Coronary artery (tissue), 2 donors: ENCODE measurements at places on chromosomes 16 and 17.

- no peak for DNase-seq
Measured at GRCh38 chr17:68446626-68447041, 10.7 kb downstream of the WIPI1 start.

DNA sequence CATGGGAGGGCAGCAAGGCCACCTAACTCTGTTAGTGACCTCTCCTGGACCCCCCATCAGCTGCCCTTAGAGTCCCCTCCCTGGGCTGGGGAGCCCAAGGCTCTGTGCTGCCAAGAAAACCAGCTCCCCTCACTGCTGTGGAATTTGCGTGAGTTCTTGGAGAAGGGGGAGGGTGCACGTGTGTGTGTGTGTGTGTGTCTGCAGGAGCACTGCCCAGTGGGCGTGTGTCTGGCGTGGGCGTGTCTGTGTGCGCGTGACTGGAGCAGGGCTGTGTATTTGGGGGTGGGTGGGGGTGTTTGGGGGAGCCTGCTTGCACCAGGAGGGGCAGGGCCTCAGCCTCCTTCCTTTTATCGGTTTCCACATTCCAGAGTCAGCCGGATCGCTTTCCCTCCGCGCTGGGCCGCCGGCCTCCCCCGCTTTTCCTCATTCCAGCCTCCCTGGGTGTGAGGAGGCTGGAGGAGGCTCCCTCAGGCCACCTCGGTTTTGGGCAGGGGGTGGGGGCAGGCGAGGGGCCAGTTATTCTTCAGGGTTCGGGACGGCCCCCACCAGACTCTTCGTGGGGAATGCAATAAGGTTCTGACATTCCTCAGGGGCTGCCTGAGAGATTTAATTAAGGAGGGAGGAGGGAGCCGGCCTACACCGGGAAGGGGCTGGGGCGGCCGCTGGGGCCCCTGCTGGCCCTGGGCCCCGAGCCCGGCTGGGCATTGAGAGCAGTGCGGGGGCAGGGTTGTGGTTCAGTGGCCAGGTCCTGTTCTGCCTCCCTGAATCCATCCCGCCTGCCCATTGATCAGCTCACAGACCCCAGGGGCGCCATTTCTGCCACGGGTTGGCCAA lies 2.5 kb downstream of the VASN start:
- DNase-seq, result peak; percentile 91

DNA sequence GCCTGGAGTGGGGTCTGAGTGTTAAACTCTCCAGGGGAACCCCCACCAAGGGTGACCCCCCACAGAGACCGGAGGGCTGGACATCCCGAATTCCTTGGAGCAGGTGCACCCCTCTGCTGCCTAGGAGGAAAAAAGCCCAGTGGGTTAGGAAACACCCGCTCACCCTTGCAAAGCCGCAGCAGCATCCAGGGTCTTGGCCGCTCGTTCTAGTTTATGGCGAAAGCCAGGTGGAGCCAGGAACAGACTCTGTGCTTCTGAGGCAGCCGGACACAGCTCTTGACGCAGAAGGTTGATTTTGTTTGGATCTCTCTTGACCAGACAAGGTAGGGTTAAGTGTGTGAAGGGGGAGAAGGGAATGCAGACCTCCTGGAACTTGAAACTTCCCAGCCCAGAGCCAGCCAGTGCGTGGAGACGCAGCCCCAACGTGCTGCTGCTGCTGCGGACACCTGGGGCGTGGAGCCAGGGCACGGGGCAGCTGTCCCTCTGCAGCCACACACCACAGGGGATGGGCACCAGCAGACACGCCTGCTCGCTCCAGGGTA lies 154.5 kb downstream of the LAT start:
- no peak for DNase-seq

DNA sequence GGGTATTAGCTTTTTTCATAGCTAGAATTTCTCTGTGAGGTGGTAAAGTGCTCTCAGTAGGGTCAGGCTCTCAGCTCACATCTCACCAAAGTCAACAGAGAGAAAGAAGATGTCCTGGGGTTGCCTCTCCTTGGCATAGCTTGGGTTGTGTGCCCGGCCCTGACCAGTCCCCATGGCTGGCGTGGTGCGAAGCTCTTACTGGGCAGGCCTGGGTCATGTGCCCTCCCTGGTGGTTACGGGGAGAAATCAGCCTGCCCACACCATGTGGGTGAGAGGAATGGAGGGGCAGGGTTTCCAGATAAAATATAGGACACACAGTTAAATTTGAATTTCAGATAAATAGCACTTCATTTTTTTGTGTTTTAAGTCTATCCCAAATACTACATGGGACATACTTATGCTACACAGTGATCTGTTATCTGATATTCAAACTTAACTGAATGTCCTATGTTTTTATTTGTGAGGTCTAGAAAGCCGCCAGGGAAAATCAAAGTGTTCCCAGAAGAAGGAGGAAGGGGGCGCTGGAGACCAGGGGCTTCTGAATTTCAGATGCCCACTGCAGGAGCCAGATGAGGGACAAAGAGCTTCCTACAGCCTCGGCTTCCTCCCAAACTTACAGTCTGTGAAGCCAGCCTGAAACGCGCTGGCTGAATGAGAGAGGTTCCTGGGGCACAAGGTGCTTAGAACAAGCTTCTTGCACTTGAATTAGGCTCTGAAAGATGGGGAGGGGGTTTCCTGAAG lies 45.4 kb downstream of the NKD1 start:
- DNase-seq, result no peak

DNA sequence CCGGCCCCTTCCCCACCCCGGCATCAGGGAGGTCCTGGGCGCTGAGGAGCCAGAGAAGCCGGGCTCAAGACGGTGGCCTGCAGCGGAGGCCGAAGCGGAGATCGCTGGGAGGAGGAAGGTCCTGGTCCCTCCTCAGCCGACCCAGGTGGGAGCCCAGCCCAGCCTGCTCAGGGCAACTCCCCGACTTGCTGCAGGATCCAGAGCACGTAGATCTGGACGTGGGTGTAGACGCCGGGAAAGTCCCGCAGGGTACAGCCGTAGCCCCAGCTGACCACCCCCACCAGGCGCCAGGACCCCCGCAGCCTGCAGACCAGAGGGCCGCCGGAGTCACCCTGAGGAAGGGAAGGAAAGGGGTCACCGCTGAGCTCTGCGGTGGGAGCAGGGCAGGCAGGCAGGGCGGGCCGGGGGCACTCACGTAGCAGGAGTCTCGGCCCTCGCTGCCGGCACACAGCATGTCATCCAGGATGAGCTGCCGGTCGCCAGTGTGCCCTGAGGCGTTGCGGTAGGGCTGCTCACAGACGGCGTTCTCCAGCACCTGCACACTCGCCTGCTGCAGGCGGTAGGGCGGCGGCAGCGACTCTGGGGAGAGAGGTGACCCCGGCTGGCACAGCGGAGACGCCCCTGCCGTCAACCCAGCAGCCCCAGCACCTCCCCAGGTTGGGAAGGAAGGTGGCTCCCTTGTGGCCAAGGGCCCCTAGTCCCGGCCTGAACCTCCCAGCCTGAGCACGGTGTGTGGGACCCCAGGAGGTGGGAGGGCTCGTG lies 5.4 kb downstream of the TPSD1 start:
- DNase-seq, result no peak

DNA sequence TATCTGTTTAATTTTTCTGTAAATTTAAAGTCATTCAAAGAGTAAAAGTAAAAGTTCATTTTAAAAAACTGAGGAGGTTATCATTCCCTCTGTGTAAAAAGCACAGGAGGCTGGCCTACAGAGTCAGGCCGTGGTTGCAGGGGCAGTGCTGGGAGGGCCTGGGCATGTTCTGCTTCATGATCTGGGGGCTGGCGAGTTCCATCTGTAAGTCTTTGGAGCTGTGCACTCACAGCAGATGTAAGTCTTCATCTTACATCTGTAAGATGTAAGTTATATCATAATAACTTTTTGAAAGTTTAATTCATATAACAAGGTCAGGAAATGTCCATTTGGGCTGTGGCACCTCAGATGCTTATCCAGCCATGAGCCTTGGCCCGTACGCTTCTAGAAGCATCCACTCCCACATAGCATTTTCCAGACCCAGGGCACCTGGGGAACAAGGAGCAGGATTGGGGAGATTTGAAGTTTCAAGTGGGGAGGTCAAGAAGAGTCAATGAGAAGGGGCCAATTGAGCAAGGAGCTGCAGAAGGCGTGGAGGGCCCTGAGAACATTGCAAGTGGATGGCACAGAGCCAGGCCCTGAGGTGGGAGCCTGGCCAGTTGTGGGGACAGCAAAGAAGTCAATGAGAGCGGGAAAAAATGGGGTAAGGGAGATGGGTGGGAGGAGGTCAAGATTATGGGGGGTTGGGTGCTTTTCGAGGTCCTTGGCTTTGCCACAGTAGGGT lies 54.1 kb downstream of the TNFRSF13B start:
- DNase-seq, result no peak

GRCh38 chr16:27778171-27778925 lies 228.4 kb downstream of the KATNIP start:
- no peak for DNase-seq

DNA sequence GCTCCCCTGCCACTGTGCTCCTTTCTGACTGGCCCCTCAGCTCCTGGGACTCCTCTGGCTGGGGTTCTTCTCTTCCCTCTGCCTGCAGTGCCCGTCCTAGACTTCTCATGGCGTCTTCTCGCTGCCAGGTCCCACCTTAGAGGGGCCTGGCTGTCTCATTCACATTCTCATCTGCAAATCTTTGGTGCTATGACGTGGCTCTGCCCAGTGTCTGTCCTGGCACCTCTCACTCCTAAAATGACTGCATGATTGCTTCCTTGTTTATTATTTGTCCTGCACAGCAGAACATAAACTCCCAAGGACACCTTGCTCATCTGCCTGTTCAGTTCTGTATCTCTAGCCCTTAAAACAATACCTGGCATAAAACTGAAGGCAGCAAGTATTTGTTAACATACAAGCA lies 18.5 kb upstream of the ALDH3A2 start:
- DNase-seq, result no peak

- no peak for DNase-seq
Measured at GRCh38 chr17:12977008-12977751, 40.6 kb downstream of the ELAC2 start.

- no peak for DNase-seq
Measured at GRCh38 chr17:71187145-71187878, 933.5 kb upstream of the SOX9 start.

DNA sequence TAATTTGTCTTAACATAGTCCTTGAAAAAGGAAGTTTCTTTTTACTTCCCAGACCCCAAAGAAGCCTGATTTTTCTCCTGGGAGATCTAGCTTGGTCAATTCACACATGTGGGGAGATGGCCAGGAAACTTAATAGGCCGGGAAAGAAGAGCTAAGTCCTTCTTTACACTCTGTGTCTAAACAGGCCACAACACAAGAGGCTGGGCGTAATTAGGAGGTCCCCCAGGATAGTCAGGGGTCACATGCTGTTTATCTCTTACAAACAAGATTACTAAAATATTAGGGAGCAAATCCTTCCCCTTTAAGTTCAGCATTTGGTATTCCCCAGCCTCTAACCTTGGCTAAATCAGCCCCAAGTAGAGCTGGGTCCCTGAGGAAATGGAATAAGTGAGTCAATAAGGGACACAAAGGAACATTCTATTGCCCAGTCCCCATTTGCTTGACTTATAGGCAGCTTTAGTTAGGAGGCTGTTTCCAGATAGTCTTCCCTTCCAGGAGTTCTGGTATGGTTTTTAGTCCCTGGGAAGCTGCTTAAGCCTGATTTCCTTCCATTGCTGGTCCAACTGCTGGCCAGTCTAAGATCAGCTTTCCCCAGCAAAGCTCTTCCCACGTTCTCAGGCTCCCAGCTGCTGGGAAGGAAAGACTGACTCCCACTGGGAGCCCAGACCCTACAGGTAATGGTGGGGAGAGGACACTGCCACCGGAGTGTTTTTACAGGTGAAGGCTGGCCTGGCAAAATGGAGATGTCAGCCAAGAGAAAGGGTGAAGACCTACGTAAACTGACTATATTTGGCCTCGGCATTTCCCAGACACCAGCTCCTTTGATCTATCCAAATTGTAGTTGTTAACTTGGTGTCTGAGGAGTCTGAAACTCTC lies 14.1 kb upstream of the HOXB9 start:
- no peak for DNase-seq

GRCh38 chr17:11273596-11273995 lies 32.6 kb downstream of the SHISA6 start:
- DNase-seq, result peak; percentile 61

- DNase-seq, result no peak
Measured at GRCh38 chr17:49670641-49671040, 7.3 kb downstream of the SPOP start.

GRCh38 chr17:40022961-40023541 lies 7.8 kb downstream of the CSF3 start:
- DNase-seq, result no peak

DNA sequence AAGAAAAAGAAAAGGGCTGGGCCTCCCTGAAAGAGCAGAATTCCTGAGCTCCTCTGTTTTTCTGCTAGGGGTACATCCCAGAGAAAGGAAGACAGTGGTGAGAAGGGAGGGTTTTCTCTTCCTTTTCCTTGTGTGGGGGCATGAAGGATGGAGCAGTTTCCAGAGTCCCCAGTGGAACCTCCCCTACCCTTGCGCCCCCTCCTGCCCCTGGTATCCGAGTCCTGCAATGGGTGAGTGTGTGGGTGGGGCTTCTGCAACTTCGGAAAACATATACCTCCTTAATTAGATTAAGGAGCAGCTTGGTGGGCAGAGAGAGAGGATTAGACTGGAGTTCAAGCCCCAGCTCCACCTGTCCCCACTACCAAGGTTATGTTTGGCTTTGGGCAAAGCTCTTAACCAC lies 5.4 kb upstream of the GIP start:
- no peak for DNase-seq

DNA sequence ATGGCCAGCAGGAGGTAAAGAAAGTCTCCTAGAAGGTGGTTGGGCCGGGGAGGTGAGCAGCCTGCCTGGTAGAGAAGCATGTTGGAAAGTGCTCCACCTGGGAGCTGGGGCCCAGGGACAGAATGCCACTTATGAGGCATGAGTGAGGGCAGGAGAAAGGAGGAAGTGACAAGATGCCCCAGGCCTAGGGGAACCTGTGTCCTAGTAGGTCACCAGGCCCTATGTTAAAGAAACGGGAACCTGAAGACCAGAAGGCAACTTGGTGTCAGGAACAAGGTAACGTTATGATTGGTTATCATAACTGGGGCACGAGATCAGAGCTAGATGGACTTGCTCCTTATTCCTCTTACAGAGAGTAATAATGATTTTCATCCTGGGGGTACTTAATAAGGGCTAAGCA lies 34.3 kb downstream of the PITPNC1 start:
- no peak for DNase-seq

DNA sequence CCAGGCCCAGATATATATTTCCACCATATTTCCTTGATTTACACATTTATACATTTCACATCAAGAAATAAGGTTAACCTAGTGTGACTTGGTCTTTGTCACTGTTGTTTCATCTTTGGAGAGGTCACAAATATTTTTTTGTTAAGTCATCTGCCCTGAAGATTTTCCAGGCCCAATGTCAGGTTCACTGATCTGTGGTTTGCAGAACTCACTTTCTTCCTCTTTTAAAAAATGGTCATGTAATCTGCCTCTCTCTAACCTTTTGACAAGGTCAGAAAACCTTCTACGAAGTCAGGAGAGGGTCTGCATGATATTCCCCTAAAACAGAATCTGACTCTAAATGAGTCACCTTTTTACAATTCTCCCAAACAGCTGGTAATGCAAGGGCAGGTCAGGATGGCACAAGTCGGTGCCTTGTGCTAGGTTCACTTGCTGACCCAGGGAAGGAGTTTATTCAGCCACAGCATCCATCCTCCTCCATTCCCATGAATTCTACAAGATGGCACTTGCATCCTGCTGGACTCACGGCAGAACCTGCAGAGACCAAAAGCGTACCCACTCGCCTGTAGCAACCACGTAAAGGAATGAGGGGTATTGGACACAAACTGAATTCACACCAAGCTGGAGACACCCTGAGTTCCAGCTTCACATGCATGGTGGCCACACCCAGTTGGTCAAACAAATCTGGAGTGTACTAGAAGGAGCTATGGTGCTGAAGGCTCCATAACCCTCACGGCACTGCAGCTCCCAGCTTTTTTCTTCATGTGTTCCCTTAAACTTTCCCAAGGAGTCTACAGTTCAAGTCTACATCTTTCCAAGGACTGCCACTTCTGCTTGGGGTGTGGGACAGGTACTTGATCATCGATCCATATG lies 1.6 kb upstream of the KIAA0513 start:
- DNase-seq, result no peak
